Brain microvascular endothelial cell (primary cell): ENCODE measurements at places on chromosomes 12 and 14.
A peak's percentile ranks its signal among the peaks of the same experiment; 100 is the strongest.

DNA sequence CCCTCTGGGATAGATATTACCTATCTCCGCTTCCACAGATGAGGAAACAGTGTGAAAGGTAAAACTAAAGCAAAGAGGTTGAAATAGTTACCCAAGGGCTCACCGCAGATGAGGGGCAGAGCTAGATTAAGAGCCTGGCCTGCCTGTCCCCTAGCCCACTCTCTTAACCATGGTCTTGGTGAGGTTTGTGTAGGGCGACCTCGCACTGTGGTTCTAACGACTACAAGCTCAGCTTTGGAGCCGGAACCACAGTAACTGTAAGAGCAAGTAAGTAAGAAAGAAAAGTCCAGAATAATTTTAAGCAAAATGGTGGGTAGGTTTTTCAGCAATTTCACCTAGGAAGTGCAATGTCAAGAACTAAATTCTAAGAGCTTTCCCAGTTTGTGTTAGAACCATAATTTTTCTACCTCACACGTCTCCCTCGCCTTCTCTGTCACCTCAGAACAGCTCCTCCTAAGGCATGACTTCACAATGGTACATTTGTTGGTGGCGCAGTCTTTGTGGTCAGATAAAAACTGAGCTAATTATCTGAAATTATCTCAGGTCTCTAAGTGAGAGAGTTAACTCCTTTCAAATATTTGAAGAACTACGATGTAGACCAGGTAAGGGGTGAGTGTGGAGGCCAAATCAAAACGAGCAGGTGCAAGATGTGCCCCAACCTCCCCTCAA lies 64.8 kb downstream of the DAD1 start:
- no peak for DNase-seq

- DNase-seq: no peak
These were observed 48.3 kb downstream of the TMCC3 start for GRCh38 chr12:94602024-94602423.

DNA sequence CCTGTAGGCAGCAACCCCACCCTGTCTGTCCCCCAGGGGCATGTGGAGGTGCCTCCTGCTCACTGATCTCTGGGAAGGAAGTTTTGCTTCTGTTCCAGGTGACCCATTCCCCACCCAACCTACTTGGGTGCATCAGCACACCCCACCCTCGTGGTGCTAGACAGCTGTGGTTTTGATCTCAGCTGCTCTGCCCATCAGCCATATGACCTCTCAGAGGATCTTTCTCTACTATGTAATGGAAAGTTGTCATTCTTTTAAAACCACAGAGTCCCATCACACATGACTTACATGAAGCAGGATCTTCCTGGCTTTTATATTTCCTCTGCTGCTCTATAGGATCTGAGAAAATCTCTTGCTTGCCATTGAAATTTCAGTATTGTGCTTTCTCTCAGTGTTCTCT lies 13.5 kb upstream of the KRT82 start:
- DNase-seq: no peak

GRCh38 chr12:3728686-3729085 lies 24.2 kb downstream of the CRACR2A start:
- DNase-seq: no peak

DNA sequence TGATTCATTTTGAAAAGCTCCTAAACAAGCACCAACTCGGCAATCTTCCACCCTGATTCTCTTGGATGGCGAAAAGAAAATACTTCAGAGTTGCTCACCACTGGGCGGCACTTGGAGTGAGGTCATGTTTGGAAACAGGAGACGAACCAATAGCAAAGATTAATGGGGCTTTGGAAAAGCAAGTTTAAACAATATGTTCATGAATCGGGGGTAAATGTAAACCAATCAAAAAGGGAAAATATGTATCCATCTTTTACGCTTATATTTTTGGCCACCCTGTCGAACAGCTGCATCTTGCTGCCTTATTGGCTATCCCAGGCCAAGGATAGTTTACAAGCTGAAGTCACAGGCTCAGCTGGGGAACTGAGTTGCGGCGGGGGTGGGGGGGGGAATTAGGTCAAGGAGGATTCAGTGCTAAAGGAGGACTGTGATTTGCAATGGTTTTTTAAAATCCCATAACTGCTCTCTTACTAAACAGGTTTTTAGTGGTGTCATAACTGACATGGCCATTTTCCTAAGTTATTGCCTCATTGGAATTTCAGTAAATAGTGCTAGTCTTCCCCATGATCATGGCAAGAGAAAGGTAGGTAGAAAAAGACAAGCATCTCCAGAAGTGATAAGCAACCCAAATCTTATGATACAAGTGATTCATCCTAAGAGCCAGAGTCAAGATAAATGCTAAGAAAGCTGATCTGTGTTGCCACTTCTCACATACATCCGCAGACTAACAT lies 210.6 kb downstream of the PHLDA1 start:
- peak; percentile 53 for DNase-seq

- no peak for DNase-seq
These were observed 113.4 kb downstream of the CAPZA3 start for GRCh38 chr12:18851271-18851670.

DNA sequence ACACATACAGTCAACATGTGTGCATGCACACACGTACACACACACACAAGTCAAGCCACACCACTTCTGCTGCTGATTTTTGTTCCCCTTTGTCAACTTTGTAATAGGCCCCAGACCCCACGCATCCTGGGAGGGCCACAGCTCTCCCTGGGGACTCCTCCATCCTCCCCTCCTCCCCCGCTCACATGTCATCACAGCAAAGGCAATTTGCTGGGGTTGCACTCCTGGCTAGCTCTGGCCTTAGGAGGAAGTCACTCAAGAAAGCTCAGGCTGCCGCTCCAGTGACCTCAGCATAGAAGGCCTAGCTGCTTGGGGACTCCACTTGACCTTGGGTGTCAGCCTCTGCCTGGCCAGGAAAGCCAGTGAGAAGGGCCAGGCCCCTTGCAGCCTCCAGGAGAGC lies 27.2 kb downstream of the NGB start:
- DNase-seq: no peak

- DNase-seq: no peak
These were observed 451.9 kb upstream of the NOVA1 start for GRCh38 chr14:27049701-27050100.

GRCh38 chr12:54475537-54475936 lies 2.1 kb upstream of the GTSF1 start:
- no peak for DNase-seq

- DNase-seq: no peak
These were observed 34.8 kb downstream of the BRAP start for GRCh38 chr12:111650912-111651311.

DNA sequence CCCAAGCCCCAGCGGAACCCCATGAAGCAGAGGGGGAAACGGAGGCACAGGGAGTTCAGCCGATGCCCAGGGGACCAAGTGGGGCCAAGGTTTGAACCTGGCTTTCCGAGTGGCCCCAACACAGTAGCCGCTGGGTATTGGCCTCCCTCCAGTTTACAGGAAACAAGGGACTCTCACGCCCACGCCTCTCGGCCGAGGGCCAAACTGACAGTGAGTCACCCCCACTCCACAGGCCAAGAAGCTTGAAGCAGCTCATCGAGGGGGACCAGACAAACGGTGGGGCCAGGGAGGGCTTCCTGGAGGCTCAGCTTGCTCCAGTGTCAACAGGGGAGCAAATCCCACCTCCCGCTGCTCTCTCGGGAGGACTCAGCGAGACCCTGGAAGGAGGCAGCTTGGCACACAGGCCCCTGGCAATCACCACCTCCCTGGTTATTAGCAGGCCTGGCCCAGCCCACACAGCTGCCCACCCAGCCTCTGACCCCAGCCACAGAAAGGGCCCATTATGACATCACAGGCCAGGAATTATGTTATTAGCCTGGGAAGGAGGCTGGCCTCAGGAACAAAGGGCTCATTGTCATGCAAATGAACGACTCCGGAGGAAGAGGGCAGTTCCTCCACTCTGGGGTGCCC lies 54.6 kb downstream of the NCOR2 start:
- DNase-seq: peak; percentile 99

DNA sequence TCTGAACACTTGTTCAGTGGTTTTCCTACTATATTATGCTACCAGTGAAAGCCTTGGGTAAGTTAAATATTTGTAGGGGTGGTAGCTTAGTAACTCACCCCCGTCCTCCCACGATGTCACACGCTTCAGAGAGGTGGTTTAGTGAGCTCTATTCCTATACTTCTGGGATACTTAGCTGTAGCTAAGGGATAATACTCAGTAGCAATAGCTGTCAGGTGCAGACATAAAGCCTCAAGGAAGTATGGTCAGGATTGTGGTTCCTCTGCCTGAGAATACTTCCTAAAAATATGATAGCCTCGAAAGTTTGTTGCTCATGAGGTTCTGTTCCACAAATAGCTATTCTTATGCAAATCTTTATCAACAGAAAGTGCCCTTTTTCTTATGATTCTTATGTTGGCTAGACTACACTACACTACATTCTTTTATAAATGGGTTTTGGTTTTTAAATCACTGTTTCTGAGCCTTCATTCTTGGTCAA lies 11.9 kb downstream of the DLST start:
- no peak for DNase-seq

DNA sequence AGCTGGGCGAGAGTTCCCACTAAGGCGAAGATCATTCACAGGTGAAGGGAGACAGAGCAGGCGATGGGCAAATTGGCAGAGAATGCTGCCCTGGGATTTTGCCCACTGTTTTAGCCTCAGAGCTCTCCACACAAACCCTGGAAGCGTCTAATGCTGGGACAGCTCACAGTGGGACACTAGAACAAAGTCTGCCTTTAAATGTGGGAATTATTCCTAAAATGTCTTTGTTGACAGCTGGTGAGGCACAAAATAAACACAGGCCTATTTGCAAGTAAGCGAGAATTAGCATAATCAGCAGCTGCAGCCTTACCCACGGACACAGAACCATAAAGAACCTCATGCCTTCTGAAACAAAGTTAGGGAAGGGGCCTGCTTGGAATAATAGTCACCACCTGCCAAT lies 824.5 kb downstream of the AACS start:
- DNase-seq: no peak

- DNase-seq: no peak
These were observed 1.5 kb downstream of the CRIP1 start for GRCh38 chr14:105487986-105488777.

- DNase-seq: no peak
These were observed 423.6 kb downstream of the BTG1 start for GRCh38 chr12:91722072-91722471.

DNA sequence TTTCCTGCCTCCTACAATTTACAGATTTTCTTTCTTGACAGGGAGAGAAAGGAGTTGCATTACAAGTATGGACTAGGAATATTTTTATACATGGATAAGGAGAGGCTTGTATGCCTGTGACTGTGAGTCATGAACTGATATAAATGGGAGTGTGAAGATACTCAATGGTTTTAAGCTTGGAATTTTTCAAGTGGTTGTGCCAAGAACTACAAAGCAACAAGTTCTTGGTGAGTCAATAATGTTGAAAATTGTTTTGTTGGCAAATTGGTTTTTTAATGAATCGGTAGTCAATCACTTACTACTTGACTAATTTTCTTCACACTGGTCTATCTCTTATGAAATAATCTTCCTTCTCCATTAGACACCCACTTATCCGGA lies 58.9 kb upstream of the HMGA2 start:
- DNase-seq: peak; percentile 43

DNA sequence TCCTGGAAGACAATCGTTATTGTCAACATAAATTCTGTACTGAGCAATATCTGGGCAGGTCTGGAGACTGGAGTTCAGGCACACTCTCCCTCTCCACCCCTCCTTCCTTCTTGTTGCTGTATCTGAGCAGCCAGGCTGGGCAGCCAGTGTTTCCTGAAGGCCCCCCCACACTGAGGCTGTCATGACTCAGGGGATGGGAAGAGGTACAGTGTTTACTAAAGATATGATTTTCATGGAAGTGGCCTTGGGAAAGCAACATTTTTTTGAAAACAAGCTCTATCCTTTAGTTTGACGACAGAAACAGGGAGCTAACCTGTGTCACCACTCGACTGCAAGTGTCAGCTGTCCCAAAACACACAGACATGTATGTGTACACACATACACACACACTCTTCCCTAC lies 1485.4 kb upstream of the TMEM132C start:
- no peak for DNase-seq

DNA sequence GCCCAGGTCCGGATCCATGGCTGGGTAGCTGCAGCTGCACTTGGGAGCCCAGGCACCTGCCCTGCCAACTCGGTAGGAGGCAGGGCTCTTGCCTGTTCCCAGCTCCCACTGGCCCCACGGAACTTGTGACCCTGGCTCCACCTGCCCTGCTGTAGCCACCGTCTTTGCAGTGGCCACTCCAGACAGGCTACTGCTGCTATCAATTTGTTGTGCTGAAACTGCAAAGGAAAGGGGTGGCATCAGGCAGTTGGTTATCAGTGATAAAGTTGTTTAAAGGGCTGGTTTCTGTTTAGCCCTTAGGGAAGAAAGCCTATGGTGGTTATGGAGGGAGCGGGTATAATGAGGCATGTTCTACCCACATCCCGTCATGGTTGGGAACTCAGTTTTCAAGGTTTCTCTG lies 32.1 kb upstream of the ARID2 start:
- DNase-seq: no peak

GRCh38 chr12:87096082-87096585 lies 839.9 kb upstream of the MGAT4C start:
- DNase-seq: no peak

DNA sequence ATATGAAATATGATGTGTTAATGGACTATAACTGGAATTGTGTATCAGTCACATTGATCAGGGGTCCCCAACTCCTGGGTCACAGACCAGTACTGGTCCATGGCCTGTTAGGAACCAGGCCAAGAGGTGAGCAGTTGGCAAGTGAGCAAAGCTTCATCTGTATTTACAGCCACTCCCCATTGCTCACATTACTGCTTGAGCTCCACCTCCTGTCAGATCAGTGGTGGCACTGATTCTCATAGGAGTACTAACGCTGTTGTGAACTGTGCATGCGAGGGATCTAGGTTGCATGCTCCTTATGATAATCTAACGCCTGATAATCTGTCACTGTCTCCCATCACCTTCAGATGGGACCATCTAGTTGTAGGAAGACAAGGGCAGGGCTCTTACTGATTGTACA lies 72.3 kb downstream of the CDK17 start:
- no peak for DNase-seq

GRCh38 chr14:71659159-71659558 lies 273.1 kb upstream of the RGS6 start:
- peak; percentile 33 for DNase-seq

DNA sequence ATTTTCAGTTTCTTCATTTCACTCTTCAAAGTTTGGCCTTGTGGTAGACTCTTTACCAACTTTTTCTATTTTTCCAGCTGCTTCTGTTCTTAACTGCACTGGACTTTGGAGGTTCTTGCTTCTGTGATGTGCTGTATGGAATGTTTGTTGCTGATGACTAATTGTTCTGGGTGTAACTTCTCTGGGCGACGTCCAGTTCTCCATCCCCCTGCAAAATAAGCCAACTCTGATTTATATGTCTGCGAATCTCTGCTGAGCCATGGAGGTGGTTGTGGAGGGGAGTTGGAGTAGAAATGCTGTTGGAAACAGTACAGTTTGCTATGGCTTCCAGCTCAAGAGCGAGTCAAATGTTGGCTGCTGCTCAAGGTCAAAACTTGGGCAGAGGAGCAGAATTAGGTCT lies 113.9 kb upstream of the DYRK2 start:
- DNase-seq: peak; percentile 88
